Breast epithelium (tissue), 4 donors: ENCODE measurements at places on chromosomes 6 and 20. TPM values are rescaled to one million over a fixed set of nuclear protein-coding genes. Genes with fewer than 3 reads are reported as not detected.

The SPTLC3 gene
- 11.1 TPM for total RNA-seq

The SASH1 gene
- 304 TPM for total RNA-seq

DNA sequence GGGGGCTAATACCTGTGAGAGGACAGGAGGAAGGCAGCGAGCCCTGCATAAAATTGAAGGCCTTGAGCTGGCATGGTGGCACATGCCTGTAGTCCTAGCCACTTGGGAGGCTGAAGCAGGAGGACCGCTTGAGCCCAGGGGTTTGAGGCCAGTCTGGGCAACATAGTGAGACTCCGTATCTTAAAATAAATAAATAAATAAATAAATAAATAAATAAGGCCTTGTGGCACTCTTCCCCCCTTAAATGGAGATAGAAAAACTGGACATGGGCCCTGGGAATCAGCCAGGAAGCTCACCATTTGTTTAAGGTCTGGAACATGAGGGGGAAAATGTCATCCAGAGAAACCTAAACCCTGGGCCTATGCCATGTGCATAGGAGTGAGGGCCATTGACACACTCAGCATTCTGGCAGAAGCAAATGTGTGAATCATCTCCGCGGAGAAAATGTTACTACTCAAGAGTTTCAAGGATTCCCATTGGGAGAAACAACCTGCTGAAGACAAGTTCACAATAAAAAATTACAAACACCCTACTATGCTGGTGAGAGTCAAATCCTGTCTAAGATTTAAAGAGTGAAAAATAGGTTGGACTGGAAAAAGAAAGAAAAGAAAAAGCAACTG lies 51.9 kb upstream of the UBR2 start:
- DNase-seq: no peak

DNA sequence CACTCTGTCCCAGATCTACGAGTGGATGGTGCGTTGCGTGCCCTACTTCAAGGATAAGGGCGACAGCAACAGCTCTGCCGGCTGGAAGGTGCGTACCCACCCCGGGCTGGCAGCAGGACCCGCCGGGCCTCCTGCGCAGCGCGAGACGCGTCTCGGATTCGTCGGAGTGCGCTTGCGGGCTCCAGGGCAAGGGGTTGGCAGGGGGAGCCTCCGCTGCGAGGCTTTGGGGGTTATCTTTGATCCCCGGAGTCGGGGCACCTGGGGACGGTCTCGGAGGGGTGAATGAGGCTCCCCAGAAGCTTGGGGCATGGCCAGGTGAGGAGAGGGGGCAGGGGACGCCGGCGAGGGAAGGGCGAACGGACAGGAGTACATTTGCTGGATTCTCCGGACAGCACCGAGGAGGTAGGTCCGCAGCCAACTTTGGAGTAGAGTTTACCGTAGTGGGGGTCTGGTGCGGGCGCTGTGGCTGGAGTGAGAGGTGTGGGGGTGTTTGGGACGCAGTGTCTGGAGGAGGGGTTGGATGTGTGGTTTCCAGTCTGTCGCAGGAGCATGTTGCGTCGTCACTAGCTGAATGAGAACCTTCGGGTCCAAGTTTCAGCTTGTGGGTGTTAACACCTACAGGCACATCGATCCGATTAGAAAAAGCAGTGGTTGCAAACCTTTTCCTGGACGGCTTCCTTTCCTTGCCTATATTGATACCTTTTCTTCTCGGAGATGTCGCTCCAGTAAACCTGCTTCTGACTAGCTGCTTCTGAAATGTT lies 1.2 kb downstream of the FOXO3 start:
- DNase-seq: no peak

DNA sequence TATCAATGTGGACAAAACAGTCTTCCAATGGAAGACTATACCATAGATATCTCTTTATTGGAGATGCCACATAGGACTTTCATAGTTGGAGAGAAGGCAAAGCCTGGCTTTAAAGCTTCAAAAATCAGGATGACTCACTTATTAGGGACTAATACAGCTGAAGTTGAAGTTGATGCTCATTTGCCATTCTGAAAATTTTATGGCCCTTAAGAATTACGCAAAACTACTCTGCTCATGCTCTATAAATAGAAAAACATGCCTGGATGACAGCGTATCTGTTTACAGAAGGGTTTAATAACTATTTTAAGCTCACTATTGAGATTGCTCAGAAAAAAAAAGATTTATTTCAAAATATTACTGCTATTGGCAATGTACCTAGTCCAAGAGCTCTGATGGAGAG lies 155.5 kb upstream of the DST start:
- DNase-seq: no peak

DNA sequence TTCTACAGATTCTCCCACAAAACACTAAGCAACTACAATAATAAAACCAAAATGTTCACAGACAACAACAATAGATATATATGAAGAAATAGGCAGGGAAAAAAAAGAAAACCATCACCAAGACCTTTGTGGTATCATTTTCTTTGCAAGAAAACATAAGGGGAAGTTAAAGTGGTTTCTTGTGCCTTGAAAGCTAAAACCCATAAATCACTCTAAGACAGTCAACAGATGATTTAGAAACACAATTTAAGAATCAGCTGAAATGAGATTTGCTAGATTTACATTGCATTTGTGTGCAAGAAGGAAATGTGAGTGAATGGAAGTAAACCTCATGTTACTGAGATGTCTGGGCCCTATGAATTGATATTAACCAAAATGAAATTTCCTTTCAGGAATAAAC lies 1265.4 kb upstream of the GJE1 start:
- no peak for DNase-seq
